ENCODE measurements at places on chromosomes 5 and 9.

DNA sequence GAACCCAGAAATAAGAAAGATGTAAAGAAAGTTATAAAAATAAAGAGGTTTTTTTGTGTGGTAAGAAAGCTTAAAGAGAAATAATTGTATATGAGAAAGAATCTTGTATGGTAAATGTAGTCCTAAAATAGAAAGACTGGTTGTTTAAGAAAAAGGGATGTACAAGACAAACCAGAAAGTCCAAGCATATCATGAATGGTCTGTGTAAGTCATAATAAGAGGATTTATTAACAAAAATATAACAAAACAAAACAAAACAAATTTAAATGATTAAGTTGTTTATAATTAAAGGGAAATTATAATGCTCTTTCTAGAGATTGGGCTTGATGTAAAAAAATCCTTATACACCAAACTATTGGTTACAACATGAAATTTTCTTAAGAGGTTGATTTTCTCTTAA lies 590.4 kb upstream of the PTGER4 start:
- DNase-seq, result peak; percentile 25

- DNase-seq, result no peak
These were observed 510.1 kb upstream of the DAB2 start for GRCh38 chr5:39934830-39935229.

- no peak for DNase-seq
These were observed 19.9 kb upstream of the SVEP1 start for GRCh38 chr9:110599468-110599867.

- no peak for DNase-seq
These were observed 65.9 kb downstream of the CYFIP2 start for GRCh38 chr5:157331807-157332206.

GRCh38 chr5:129966071-129966470 lies 61.8 kb downstream of the CHSY3 start:
- no peak for DNase-seq

DNA sequence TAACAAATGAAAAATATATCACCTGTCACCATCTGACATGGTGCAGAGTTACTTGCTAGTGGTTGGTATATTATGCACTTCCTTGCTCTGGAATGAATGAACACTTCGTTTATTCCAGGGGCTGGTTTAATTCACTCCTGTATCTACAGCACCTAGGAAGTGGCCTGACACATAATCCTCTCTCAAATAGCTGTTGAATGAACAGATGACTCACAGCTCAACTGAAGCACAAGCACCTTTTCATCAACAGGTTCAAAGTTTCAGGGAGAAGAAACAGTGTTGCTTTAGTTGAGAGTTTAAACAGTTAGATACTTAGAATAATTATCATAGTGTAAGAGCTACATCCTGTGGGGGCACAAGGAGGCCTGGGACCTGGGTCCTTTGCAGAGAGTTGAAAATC lies 135.0 kb upstream of the DAP start:
- no peak for DNase-seq

DNA sequence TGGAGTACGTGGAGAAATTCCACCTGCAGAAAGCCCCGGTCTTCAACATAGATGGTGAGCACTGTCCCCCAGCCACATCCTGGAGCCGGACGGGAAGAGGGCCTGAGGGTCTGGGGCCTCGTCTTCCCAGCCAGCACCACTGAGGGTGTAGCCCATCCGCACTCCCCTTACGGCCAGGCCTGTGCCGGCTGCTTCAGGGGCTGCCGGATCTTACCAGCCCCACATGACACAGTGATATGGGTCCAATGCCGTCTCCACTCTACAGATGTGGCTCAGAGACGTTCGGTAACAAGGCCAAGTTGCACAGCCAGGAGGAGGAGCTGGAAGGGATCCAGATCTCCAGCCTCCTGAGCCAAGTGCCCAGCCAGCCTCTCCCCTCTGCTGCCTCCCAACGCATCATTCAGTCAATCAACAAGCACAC lies 21.3 kb downstream of the GLT6D1 start:
- no peak for DNase-seq

DNA sequence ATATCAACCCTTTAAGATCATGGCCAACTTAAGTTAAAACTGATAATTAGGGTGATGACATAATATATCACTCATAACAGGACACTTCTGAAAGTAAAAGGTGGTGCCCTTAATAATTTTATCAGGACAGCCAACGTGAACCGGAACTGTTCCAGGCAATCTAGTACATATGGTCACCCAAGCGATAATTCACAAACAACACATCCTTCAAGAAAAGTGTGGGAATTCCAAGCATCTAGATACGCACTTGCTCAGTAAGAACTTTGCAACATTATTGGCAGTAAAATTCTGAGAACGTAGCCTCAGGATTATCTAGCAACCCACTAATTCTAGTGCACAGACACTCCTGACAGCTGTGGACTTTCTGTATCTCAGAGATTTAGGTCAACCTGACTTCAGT lies 85.7 kb downstream of the ALDH7A1 start:
- DNase-seq, result no peak

- no peak for DNase-seq
These were observed 94.1 kb upstream of the TRIM32 start for GRCh38 chr9:116592970-116593369.

GRCh38 chr5:42887097-42887496 lies 75.4 kb upstream of the SELENOP start:
- no peak for DNase-seq

DNA sequence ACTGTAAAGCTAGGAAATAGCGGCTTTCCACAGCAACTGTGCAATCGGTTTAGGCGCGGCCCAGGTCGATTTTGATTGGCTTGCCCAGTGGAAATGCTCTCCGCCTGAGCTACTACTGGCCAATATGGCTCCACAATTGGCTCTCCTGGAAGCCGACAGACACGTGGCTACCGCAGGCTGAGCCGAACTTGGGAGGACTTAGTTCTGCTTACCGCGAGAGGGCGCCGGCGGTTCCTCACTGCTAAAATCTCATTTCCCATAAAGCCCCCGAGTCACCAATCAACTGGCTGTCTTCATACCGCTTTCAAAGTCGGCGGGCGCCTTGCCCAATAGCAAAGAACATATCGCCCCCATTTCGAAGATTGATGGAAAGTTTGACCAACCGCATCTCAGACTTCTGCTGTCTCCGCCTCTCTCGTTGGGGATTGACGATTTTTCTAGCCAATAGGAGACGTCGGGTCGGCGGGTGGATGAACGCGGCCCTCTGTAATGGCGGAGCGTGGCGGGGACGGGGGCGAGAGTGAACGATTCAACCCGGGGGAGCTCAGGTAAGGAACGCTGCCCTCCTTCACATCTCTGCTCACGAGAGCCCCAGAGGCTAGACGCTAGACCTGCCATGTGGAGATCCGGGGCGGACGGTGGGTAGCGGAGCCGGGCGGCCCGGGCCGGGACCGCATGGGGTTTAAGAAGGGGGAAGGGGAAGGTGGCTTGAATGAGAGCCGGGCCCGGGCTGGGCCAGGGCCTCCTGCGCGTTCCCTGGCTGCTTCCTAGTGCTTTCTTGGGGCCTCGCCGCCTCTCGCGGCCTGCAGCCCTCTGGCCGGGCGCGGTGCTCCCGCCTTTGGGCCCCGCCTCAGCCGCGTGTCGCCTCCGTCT lies at the start of gene TCERG1:
TSS of gene TCERG1 (plus strand) at position 473 of the 873 bp plus-strand sequence. CDS start at position 490, 17 bp downstream.
- DNase-seq, result peak; percentile 100

GRCh38 chr5:77294185-77294584 lies 83.7 kb downstream of the PDE8B start:
- DNase-seq, result no peak

- DNase-seq, result no peak
These were observed 6.5 kb downstream of the ADAMTS16 start for GRCh38 chr5:5146530-5147160.

DNA sequence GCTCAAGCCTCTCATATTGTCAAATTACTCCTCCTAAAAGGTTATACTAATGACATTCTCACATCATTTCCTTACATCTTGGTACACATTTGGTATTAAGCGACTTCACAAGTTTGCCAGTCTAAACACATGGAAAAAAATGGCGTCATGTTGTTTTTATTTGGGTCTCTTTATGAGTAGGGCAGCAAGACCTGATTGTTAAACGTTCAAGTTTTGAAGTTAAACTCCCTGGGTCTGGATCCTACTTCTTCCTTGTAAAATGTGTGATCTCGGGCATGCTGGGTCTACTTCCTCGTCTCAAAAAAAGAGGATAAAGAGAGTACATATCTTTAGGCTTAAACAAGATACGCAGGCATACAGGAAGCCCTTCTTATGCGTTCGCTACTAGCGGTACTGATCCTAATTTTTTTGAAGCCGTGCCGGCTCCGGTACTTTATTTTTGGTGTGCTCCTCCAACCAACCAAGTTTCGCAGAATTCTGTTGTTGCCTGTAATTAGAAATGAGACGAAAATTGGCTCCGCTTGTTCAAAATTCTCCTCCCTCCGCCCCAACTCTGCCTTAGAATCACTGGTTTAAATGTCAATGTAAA lies 596 bp upstream of the CDC37L1 start:
- peak; percentile 41 for DNase-seq

GRCh38 chr9:136670576-136671253 lies 8.0 kb downstream of the EGFL7 start:
- no peak for DNase-seq

DNA sequence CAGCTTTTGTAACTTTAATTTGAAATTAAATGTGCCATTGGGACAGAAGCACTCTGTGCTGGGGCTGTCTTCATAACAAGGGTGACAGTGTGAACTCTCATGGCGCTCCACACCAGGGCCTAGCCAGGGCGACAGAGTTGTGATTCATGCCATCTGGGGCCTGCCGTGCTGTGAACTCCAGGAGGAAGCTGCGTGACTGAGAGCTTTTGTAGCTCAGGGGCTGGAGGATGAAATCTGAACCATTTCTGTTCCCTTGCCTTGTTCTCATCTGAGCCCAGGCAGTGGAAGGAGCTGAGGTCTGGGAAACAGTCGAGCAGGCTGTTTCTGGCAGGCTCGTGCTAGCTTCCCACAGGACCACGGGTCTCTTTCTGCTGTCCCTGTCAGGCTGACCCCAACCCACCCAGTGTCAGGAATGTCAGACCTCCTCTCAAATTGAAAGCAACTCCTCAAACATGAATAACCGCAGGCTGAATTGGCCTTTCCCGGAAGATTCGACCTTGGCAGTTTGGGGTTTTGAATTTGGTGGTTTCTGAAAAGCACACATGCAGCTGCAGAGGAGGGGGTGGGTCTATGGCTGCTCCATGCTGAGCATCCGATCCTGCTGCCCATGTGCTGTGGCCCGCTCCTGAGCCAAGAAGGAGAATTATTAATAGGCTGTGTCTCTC lies 69.2 kb upstream of the RPS23 start:
- DNase-seq, result peak; percentile 71

- DNase-seq, result no peak
These were observed 12.3 kb downstream of the CRAT start for GRCh38 chr9:129098328-129098727.

DNA sequence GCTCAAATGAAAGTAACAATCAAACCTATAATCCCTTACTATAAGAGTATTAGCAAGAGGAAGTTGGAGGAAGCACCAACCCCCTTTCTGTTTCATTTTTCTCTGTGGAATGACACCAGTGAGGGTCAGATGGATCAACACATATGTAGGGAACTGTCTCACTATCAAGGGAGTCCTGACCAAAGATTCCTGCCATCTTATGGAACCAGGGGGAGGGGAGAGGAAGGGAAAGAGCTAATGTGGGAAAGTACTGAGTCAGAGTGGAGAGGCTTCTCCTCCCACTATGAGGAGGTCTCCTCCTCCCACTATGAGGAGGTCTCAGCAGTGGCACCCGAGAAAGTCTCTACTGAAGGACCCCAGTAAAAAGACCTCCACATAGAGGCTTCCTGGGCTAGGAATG lies 73.3 kb upstream of the PCSK1 start:
- peak; percentile 8 for DNase-seq

DNA sequence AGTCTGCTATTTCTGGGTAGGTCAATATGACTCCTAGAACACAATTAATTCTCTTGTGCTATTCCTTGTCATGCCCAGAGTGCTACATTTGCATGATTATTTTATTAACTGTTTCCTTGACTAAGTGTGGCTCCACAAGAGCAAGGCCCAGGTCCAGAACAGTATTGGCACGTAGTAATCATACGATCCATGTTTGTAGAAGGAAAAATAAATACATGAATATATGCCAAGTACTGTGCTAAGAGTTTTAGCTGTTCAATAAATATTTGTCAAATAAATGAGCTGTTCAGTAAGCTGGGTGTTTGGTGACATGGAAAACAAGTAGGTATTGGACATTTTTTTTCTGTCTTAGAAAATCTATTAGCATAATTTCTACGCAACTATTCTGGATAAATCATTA lies 995.9 kb downstream of the MAT2B start:
- no peak for DNase-seq

- peak; percentile 91 for DNase-seq
These were observed at the start of gene RACK1 for GRCh38 chr5:181243564-181244343. TSS of gene RACK1 (minus strand) at chr5:181243906. CDS start at chr5:181243800, 106 bp downstream.

DNA sequence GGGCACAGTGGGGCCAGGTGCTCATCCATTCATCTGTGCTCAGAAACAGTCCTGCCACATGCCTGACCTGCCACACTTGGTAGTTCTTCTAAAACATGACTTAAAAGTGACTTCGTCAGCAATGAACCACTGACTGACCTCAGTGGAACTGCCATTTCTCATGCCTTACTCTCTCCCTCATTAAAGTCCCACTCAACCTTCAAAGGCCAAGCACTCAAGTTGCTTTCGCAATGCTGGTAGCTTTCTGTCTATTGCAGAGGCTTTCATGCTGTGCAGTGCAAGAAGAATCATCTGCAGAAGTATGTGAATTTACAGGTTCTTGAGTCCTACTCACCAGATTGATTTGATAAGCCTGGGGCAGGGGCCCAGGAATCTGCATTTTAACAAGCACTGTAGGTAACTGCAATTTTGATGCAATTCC lies 23.9 kb downstream of the B4GALT1 start:
- peak; percentile 54 for DNase-seq

GRCh38 chr5:91361790-91362189 lies 21.3 kb downstream of the ARRDC3 start:
- no peak for DNase-seq

- no peak for DNase-seq
These were observed 13.6 kb downstream of the LPCAT1 start for GRCh38 chr5:1510151-1510561.

DNA sequence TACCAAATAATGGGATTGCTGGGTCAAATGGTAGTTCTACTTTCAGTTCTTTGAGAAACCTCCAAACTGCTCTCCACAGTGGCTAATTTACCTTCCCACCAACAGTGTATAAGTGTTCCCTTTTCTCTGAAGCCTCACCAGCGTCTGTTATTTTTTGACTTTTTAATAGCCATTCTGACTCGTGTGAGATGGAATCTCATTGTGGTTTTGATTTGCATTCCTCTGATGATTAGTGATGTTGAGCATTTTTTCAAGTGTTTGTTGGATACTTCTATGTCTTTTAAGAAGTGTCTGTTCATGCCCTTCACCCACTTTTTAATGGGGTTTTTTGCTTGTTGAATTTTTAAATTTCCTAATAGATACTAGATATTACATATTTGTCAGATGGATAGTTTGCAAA lies 28.4 kb upstream of the SUSD1 start:
- peak; percentile 78 for DNase-seq

DNA sequence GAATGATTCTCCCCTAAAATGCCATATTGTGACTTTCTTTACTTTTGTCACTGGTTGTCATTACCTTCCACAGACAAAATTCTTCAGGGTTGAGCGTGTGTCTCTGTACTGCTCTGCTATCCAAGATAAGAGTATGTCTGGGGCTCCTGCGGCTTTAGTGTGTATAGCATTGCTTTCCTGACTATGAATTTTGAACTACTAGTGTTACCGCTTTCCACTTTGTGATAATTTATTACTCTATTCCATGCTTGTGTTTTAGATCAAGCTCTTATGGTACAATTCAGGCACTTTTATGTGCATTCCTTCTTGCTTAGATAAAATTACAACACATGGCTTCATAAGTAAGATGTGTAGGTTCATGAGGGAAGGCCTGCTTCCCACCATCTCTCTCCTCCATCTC lies 51.5 kb upstream of the MEF2C start:
- DNase-seq, result no peak

GRCh38 chr9:122200960-122201595 lies 27.7 kb downstream of the LHX6 start:
- DNase-seq, result peak; percentile 60
